ENCODE measurements at places on chromosomes 2 and 18. TPM values are rescaled to one million over a fixed set of nuclear protein-coding genes. Genes with fewer than 3 reads are reported as not detected.

Gene TM4SF20
- not detected for total RNA-seq

Gene STPG4
- 0.13 TPM for total RNA-seq

Gene SCYGR2
- total RNA-seq = not detected

Gene VSNL1
- total RNA-seq = 9.9 TPM

Gene UGT1A1
- not detected for total RNA-seq

Gene FAM110C
- 3.6 TPM for total RNA-seq

Measured in H9 (cell line).